Activated CD8-positive, alpha-beta memory T cell treated with anti-CD3 and anti-CD28 coated beads for 1 hour (primary cell): ENCODE measurements at places on chromosomes 12 and 14.

DNA sequence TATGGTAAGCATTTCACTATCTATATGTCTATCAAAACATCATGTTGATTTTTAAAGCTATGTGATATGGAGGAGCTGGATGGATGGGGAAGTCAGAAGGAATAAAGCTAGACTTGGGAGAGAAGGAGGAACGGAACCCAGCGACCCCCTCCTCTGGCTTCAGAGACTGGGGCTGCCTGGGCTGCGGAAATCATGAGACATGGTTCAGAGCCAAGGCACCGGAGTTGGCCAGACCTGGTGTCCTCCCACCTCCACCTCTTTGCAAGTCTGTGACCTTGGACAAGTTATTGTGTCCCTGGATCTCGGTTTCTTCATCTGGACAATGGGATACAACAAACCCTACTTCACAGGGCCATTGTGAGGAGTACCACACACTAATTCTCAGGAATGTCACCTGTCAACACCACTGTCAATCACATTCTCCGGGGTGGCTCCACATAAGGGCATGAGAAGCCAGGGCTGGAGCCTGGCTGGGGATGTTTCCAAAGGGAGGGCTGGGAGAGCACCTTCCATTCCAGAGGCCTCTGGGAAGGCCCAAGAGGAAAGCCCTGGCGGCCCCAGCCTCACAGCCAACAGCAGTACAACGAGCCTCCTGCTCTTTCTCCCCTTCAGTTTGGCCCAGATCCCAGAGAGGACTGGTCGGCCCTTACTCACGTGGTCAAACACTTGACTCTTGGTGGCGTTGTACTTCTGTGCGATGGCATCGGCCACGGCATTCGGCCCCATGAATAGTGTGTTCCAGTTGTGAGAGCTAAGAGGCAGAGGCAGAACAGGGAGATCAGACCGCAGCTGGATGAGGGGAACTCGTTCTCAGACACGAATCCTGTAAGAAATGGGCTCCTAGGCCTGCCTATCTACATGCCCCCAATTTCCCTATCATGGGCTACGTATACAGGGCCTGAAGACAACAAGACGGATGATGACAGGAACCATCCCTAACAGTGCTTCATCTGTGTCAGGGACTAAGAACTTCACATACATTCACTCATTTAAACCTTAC is 20.7 kb downstream of the RBM19 start:
- no peak for DNase-seq

GRCh38 chr12:49956663-49957569 is 4.8 kb upstream of the AQP5 start:
- DNase-seq: no peak

DNA sequence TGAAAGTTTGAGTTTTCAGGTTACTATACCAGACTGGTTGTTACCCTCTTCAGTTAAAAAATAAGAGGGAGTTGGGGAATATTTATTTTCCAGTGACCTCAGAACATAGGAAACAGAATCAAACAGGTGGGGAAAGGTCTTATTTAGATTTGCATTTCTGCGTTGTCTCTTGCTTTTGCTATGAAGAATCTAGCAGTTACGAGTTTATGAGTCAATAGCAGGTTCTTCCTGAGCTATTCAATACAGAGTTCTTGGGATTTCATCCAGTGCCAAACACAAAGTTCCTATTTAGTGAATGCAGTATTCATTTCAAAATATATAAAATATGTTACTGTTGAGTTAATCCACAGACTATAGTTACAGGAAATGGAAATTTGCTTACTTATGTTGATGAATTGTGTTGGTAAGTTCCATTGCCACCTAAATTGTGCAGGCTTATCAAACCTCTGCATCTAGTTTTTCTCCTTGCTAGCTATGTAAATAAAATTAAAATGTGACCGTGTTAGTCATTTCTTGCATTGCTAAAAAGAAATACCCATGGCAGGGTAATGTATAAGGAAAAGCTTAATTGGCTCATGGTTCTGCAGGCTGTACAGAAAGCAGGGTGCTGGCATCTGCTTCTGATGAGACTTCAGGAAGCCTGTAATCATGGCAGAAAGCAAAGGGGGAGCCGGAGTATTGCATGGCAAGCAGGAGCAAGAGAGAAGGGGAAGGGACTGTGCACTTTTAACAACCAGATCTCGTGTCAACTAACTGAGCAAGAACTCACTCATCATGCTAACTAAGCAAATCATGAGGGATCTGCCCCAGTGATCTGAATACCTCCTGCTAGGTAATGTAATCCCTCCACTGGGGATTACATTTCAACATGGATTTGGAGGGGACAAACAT is 110.2 kb downstream of the KTN1 start:
- no peak for DNase-seq

GRCh38 chr12:57929092-57929830 is 12.1 kb upstream of the ATP23 start:
- no peak for DNase-seq

DNA sequence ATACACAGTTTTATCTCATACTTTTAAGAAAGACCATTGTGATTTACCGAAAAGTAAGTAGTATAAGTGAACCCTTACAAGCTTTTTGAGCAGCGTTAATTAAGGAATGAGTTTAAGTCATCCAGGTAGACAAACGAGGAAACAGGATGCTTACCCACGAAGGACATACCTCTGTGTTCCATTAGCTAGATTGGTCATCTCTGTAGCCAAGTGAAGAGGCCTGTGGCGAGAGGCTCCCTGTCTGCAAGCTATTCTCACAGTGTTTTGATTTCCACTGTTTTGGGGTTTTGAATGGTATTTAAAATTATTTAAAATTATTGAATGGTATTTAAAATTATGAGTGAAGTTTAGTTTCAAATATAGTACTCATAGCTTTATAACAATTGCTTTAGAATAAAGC is 342.1 kb upstream of the RGS6 start:
- no peak for DNase-seq

GRCh38 chr14:22210026-22210425 is 379.0 kb downstream of the DAD1 start:
- no peak for DNase-seq

DNA sequence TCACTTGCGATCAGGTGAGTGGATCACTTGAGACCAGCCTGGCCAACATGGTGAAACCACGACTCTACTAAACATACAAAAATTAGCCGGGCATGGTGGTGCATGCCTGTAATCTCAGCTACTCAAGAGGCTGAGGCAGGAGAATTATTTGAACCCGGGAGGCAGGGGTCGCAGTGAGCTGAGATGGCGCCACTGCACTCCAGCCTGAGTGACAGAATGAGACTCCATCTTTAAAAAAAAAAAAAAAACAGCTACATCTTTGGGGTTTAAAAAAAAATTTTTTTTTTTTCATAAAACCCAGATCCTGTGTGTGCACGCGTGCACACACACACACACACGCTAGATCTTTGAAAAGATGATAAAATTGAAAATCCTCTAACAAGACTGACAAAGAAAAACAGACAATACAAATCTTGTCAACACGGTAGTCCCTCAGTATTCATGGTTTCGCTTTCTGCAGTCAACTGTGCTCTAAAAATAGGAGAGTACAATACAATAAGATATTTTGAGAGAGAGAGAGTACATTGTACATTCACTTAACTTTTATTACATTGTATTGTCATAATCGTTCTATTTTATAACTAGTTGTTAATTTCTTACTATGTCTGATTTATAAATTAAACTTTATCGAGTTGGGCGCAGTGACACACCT is 295.3 kb upstream of the RGS6 start:
- no peak for DNase-seq

DNA sequence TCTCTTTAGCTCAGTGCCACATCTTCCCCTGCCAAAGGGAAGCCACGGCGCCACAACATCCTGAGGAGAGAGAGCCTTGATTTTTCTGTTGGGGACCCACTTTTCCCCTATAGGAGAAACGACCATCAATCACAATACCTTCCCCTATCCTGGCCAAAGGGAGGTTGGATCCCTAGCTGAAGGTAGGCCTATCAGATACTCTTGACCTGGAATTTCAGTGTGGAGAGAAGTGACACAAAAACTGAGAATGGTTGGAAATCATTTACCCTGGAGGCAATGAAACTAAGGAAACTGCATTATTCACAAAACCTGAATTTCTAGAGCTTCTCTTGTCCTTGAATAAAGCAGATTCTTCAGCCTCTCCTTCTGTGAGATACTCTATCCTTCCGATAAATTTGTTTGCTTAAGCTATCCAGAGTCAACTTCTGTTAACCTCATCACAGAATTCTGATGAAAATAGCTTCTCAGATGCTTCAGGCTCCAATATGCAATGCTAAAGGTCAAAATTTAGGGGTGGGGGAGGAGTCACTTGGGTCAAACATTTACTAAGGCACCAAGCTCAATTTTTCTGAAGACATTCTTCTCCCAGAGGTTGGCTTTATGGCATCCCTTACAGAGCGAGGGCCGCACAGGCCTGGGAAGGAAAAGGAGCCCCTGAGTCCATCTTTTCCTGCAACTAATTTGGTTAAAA is 27.0 kb upstream of the DUSP6 start:
- no peak for DNase-seq

DNA sequence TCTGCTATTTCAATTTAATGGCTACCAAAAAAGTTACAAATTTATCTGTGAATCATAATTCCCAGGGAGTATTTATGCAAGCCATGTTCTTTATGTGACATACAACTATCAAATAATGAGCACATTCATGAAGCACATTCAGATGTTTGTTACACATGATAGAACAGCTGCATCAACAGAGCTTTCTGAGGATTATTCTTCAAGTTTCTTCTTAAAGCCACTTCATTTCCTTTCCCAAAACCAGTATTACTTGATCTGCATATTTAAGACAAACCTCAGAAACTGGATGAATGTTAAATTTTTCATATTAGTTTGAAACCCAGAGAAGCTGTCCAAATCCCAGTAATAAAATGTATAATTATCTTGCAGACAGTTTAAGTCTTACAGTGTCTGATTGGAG is 73.6 kb upstream of the SOX5 start:
- no peak for DNase-seq

- DNase-seq: no peak
Observed at GRCh38 chr12:107533218-107533617, 152.4 kb upstream of the PWP1 start.

DNA sequence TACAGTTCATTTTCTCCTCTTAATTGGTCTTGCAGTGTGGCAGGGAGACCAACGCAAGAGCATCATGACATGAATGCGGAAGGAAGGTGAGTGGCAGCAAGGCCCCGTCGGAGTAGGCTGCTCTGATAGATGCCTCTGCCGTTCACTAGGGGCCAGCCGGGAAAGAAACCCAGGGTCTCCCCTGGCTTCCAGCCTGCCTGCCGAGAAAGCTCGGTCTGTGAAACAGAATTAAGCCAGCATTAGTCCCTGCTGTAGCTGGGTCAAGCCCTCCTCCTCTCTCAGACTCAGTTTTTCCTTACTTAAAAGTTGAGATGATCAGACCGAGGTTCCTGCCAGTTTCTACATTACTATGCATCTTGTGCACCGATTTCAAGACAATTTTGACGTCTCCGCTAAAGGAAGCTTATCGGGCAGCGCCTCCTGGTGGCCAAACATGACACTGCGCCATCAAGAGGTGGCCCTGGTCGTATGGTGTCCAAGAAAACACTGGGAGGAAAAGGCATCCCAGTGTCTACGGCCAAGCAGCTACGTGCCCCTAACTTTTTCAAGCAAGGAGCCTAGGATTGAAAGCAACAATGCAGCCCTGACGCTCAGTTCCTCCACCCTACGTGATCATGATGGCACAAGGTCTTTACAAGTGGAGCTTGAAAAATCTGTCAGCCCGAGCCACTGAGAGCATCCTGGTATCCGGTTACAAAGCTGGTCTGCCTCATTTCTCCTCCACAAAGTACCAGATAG is 131.6 kb downstream of the KSR2 start:
- DNase-seq: peak; percentile 54

DNA sequence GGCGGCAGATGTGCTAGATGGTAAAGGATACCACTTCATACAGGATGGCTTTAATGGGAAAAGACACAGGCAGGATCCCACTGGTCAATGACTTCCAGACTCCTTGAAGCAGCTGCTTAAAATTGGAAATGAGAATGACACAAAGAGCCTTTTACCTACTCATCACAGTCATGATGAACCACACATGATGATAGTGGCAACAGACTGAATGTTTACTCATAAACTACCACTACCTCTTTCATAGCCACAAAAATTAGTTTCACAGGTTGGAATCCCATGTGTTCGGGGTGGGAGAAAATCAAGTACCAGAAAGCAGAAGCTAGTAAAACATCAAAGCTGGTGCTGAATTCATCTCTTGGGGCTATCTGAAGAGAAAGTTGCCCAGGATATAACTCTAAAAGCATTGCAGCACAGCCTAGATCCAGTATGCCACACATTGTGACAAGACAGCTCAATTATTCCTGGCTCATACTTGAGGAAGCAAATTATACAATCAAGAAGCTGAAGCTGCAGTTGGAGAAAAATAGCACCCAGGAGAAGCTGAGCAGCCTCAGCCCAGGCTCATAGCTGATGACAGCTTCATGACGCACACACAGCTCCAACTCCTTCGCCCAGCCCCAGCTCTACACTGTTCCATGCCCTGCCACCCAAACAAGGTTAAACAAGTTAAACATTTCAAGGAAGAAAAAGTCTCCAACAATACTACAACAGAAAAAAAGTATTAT is 29.0 kb upstream of the C12orf50 start:
- no peak for DNase-seq

DNA sequence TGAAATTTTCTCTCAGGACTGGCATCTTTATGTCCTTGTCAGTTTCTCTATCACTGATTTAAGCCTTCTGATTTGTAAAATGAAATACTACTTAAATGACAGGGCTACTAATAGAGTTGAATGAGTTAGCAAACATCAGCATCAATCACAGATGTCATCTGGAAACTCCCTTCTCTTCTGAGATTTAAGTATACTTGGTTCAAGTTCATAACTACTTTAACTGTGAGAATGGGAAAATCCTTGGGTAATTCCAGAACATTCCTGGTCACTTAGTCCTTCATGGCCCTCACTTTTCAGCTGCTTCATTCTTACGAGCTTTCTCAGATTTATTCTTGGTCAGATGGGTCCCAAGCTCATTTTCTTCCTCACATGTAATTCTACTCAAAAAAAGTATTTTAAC is 1655.3 kb upstream of the FLRT2 start:
- no peak for DNase-seq

DNA sequence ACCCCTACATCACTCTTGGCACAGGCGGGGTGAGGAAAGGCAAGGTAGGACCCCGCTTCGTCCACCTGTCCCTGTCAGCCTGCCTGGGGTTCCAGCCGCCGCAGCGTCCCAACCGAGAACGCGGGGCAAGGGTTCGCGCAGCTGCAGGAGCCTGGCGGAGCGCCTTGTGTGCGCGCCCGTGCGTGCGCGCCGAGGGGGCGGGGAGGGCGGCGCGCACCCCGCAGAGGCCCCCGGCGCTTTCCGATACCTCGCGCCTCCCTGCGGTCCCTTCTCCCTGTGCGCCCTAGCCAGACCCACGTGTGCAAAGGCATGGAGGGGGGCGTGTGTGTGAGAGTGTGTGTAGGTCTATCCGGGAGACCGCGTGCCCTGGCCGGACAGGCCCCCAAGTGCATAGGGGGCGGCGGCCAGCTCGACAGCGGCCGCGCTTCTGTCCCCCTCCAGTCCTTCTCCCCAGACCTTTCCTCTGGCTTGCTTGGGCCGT is 122.4 kb downstream of the TSPAN9 start:
- no peak for DNase-seq

DNA sequence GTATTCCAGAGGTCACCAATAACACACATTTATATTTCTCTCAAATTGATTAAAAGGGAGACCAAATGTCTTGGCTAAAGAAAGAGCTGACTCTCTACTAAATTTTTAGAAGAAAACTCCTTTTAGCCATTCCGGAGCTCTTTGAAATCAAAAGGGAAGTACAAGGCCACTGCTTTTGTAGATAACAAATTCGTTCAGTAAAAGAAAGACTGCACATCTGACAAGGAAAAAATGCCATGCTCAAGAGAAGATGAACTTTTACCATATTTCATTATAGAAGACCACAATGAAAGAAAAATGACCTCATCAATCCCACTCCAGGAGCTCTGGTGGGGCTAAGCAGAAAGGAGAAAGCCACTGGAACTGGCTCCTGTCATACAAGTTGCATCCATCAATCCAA is 57.6 kb downstream of the SPTSSA start:
- DNase-seq: no peak
